ENCODE measurements at places on chromosomes 7 and 10. TPM values are rescaled to one million over a fixed set of nuclear protein-coding genes. Genes with fewer than 3 reads are reported as not detected.

- no peak for DNase-seq
These were observed 174.8 kb upstream of the ANK3 start for GRCh38 chr10:60564475-60564874.

- DNase-seq: no peak
These were observed 195.8 kb upstream of the MKLN1 start for GRCh38 chr7:131131746-131132431.

GRCh38 chr7:51965454-51965853 is 648.8 kb upstream of the COBL start:
- no peak for DNase-seq

DNA sequence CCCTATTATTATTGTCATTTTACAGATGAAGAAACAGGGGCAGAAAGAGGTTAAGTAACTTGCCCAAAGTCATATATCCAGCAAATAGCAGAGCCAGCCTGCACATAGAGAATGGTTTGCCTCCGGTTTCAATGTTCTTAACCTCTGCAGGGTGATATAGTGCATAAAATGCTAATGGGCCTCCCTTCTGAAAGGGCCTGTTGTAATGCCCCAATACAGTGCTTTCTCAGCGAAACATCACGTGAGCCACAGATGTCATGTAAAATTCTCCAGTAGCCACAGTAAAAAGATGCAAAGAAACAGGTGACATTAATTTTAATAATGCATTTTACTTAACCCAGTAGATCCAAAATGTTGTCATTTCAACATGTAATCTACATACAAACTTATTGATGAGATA is 38.1 kb downstream of the LRGUK start:
- DNase-seq: no peak

DNA sequence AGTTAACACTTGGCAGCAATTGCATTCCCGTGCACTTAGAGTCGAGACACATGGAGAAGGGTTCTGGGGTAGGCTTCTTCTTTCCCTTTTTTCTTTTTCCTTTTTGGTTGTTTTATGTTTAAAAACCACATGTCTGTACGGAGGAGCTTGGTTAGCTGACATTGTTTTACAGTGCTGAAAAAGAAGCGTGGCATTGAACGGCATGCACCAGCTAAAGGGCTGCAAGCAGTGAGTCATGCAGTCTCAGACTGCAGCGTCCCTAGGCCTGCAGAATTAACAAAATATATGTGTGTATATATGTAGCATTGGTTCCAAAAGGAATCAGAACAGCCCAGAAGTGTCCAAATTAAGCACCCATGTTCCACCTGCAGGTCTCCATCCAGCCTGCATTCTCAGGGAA is 211.0 kb downstream of the TCF7L2 start:
- DNase-seq: no peak

DNA sequence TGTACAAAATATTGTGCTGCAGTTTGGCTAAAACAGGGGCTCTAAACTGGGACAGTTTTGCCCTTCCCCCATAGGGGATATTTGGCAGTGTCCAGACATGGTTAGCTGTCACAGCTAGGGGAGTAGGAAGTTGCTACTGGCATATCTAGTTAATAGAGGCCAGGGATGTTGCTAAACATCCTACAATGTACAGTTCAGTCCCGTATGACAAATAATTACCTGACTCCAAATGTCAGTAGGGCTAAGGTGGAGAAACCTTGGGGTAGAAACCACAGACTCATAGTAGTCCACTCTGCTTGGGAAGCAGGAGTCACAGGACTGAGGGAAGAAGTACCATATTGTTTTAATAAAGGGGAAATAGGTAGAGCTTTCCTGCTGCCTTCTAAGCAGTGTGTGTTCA is 39.8 kb downstream of the WBP1L start:
- no peak for DNase-seq

- DNase-seq: no peak
These were observed 273.4 kb upstream of the CSTF2T start for GRCh38 chr10:51972733-51973346.

GRCh38 chr10:12561307-12561706 is 212.0 kb downstream of the CAMK1D start:
- DNase-seq: no peak

GRCh38 chr10:124697837-124698544 is 46.2 kb downstream of the FAM53B start:
- no peak for DNase-seq

GRCh38 chr7:129604713-129605437 is 6.6 kb upstream of the NRF1 start:
- DNase-seq: no peak

DNA sequence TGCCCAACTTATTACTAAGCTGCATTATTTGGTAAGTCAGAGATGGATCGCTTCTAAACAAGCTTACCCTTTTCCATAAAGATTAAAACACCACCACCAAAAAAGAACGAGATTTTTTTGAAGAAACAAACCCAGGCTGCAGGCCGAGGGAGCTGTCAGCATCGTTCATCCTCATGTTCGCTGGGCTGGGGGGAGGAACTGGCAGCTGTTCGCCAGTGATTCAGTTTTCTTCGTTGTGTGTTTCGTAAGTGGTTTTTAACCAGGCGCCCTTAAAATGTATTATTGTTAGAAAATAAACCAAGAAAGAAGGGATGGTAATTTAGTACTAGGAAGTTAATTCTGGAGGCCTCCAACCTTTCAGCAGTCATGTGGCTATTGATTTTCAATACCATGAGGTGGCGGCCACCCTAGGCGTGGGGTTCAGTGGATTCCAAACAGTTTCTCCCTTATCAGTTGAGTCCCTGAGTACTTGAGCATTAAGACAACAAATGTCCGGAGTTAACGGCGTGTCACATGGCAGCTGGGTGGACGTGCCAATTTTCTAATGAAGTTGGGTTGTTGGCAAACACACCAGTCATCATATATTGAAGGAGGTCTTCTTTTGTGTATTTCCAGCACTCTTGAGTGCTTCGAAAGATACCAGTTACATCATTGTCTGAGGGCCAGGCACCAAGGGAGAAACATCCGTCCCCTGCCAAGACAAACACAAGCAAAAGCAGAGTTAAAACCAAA is 173.2 kb downstream of the EBF3 start:
- no peak for DNase-seq

- DNase-seq: no peak
These were observed 707.5 kb downstream of the LRMDA start for GRCh38 chr10:76138906-76139305.

- DNase-seq: no peak
These were observed 42.2 kb downstream of the ZWINT start for GRCh38 chr10:56318816-56319215.

GRCh38 chr7:154844955-154845354 is 158.0 kb downstream of the PAXIP1 start:
- no peak for DNase-seq

- DNase-seq: no peak
These were observed 398.0 kb downstream of the NXPH1 start for GRCh38 chr7:8831376-8831775.

The CALHM3 gene
- not detected for total RNA-seq

The TSPAN33 gene
- total RNA-seq: 0.07 TPM

The NRAP gene
- not detected for total RNA-seq

The GHITM gene
- total RNA-seq: 203 TPM

The TMEM176A gene
- total RNA-seq: not detected

All from pulmonary artery endothelial cell (primary cell).